ENCODE measurements at places on chromosomes 13 and 19.
A peak's percentile ranks its signal among the peaks of the same experiment; 100 is the strongest.

- peak; percentile 36 for DNase-seq
These were observed 928 bp upstream of the PNPLA6 start for GRCh38 chr19:7534531-7535046.

GRCh38 chr13:40618581-40619478, 47.6 kb downstream of the FOXO1 start:
- no peak for DNase-seq

GRCh38 chr19:40553885-40554857, 22.5 kb upstream of the SHKBP1 start:
- DNase-seq: peak; percentile 12

DNA sequence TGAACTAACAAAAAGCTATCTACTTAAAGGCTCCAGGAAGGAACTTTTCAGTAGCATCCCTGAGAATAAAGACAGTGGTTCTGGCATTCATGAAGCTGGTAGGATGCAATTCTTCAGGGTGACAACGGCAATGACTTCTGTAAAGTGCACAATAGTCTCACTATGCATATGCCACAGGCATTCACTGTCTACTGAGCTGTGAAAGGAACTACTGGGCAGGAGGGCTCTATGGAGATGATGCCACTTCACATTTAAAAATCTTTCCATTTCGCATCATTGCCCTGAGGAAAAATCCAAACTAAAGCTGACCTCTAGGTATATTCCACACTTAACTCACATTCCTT, 2020.6 kb upstream of the PCDH20 start:
- no peak for DNase-seq

- no peak for DNase-seq
These were observed 11.5 kb downstream of the CFD start for GRCh38 chr19:870963-871401.

- DNase-seq: peak; percentile 56
These were observed 1.4 kb upstream of the TSHZ3 start for GRCh38 chr19:31350693-31351055.

GRCh38 chr13:33119022-33119781, 103.0 kb downstream of the KL start:
- DNase-seq: no peak

DNA sequence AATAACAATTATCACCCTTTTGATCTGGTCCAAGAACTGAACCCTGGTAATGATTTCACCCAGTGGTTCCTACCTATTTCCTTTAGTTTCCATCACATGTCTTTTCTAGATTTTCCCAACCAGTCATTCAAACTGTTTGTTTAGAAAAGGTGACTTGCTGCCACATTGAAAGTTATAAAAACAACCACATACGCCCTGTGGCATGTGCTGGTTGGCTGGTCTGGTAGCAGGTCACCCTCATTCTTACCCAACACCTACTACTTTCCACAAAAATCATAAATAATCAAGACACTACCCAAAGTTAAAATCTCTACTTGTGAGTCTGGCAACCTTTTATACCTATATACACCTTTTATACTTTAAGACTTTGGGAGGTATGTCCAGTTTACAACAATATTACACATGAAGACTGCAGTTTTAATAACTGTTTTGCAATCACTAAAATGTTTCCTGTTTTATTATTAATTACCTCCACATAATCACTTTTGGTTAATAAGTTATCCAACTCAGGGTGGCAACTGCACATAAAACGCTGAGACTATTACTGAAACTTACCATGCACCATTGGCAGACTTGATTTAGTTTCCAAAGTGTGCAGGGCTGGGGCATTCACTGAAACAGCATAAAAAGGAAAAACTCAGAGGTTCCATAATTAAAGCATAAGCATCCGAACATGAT, 38.9 kb downstream of the DZIP1 start:
- peak; percentile 26 for DNase-seq

- peak; percentile 67 for DNase-seq
These were observed 15.4 kb downstream of the RELB start for GRCh38 chr19:45016388-45017314.

GRCh38 chr19:18110609-18111232, 13.1 kb downstream of the MAST3 start:
- no peak for DNase-seq

- peak; percentile 46 for DNase-seq
These were observed 125.3 kb downstream of the TM9SF2 start for GRCh38 chr13:99626461-99627082.

DNA sequence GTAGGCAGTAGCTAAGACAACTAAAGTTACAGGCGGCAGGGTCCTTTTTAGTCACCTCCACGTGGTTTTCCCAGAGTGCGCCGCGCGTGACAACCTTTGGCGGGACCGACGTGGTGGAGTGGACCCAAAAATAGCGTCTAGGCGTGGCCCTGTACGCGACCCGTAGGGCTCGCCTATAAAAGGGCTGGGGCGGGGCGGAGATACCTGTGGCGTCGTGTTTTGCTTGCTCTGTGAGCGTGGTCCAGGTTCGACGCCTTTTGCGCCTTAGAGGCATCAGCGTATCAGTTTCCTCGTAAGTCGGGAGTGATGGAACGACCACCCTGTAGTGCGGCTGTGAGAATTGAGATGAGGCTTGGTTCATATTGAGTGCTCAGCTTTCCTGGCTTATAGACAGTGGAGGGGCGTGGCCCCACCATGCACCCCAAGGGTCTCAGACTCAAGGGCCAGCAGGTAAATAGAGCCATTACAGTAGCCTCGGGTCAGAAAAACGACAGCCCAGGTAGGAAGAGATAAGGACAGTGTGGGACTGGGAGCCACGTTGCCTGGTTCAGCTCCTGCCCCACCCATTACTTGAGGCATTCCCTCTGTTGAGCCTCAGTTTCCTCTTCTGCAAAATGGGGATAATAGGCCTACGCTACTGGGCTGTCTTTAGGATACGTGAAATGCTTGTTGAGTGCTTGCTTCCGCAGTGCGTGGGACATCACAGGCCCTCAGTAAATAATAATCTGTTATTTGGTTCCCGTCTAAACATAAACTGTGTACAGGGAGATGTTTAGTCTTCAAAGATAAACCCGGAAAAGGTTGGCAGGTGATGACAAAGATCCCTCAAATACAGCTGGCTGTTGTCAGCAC, 693 bp upstream of the TMED1 start:
- peak; percentile 84 for DNase-seq

- DNase-seq: no peak
These were observed 663.8 kb upstream of the MIR17HG start for GRCh38 chr13:90683711-90684131.

GRCh38 chr19:15115080-15115479, 7.9 kb downstream of the SYDE1 start:
- DNase-seq: no peak

DNA sequence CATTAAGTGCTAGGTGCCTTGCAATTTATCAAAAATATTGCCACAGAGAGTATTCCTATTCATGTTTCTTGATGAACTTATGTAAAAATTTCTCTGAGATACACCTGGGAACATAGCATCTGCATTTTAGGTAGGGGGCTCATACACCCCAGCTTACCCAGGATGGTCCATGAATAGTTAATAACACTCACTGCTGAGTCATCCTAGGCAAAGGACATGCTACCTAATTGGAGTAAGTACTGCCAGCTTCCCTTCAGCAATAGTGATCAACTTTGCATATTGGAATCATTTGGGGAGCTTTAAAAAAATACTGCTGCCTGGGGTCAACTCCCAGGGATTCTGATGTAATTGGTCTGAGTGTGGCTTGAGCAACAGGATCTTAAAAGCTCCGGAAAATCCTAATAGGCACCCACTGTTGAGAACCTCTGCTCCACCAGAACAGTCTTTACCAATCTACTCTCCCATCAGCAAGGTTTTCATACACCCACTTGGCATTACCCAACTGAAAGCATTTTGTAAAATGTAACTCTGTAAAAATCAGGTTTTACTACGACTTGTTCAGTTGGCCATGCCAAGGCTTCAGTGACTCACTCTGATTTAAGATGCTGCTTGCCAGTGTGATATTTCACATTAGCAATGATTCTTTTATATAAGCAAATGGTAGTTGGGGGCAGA, 67.2 kb upstream of the FNDC3A start:
- DNase-seq: peak; percentile 58

GRCh38 chr13:69418319-69418718, 689.3 kb upstream of the ATXN8OS start:
- DNase-seq: no peak

DNA sequence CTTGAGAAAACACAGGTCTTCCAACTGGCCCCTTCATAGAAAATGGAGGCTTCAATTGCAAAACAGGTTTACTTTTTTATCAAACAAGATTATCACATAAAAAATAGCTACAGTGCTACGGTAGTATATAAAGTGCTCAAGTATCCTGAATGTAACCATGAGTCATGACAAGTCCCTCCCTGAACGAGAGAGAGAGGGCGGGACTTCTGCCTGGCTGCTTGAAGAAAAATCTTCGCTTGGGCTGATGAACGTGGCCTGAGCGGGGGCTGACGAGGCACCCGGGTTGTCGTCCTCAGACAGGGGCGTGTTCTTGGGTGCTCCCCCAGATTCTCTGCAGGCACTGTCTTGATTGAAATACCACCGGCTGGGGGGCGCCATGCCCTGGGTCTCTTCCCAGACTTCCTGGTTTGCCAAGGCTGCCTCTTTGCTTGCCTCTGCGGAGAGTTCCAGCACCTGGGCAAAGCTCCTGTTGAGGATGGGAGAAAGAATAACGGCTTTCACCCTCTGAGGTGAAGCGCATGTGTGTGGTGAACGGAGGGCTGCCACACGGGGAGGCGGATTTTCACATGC, 23.2 kb upstream of the CPAMD8 start:
- DNase-seq: peak; percentile 11

- DNase-seq: no peak
These were observed 5.3 kb upstream of the SLC5A5 start for GRCh38 chr19:17866312-17866963.

DNA sequence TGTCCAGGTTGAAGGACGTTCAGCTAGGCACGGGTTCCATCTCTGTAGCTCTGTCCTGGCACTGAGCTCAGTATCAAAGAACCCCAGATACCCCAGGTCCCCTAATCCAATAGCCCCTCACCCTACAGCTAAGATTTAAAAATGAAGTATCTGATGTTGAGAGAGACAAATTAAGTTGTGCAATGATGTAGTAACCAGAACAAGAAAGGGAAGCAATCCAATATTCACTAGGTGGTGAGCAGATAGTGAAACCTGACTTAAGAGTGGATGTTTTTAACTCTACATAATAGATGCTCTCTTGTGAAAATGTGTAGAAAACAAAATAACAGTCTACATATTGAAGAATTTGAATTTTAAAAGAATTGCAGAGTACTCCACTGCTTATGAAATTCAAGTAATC, 1.8 kb downstream of the ACOD1 start:
- DNase-seq: no peak

GRCh38 chr13:24995225-24995804, 100.6 kb upstream of the PABPC3 start:
- DNase-seq: peak; percentile 66
